ENCODE measurements at places on chromosomes 7 and 10.

- no peak for DNase-seq
Observed at GRCh38 chr7:1012716-1013095, 29.7 kb downstream of the CYP2W1 start.

GRCh38 chr10:6847561-6847960, 267.5 kb upstream of the PRKCQ start:
- DNase-seq: no peak

DNA sequence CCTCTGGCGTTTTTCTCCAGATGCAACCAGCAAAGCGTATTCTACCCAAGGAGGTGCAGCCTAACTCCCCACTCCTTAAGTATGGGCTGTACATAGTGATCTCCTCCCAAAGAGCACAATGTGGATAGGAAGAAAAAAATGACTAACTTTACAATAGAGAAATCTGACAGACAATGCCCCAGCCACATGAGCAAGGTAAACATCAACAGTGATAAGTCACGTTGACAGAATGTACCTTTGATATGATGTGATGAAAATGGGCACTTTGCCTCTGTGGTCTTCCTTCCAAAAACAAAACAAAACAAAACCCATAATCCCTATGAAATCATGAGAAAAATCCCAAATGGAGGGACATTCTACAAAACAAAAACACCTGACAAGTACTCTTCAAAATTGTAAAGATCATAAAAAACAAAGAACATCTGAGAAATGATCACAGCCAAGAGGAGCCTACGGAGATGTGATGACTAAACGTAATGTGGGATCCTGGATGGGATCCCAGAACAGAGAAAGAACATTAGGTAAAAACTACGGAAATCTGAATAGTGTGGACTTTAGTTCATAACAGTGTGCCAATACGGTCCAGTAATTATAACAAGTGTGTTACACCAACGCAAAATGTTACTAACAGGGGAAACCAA, 50.6 kb downstream of the ABLIM1 start:
- no peak for DNase-seq

- DNase-seq: no peak
Observed at GRCh38 chr7:81014266-81014665, 95.4 kb upstream of the SEMA3C start.

GRCh38 chr10:48523820-48524758, 80.8 kb downstream of the ARHGAP22 start:
- peak; percentile 85 for DNase-seq

DNA sequence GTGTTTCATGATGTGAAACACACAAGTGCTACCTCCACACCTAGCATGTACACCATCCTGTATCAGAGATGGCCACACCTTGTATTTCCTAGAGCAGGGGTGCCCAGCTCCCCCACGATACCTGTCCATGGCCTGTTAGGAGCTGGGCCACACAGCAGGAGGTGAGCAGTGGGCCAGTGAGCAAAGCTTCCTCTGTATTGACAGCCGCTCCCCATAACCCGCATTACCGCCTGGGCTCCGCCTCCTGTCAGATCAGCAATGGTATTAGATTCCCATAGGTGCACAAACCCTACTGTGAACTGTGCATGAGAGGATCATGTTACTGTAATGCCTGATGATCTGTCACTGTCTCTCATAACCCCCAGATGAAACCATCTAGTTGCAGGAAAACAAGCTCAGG, 145.6 kb upstream of the RNF32 start:
- DNase-seq: no peak

- no peak for DNase-seq
Observed at GRCh38 chr7:36658335-36659171, 65.7 kb downstream of the AOAH start.

DNA sequence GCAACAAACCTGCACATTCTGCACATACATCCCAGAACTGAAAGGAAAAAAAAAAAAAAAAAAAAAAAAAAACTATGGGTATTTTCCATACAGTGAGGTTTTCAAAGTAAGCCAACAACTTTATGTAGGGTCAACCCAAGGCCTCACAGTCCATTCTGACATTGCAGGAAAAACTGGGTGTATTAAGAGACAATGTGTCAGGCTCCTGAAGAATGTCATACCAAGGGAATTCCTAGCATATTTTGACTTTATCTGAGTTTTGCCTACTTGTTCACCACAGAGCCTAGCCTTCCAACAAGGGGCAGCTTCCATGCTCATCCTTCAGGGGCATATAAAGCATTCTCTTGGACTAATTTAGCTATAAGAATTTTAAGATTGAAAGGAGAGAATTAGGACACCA, 368.9 kb downstream of the PLXDC2 start:
- DNase-seq: no peak
